Motor neuron (in vitro differentiated cells): ENCODE measurements at places on chromosomes 7 and 10.
A peak's percentile ranks its signal among the peaks of the same experiment; 100 is the strongest.

GRCh38 chr7:2052657-2053048 is 180.1 kb downstream of the MAD1L1 start:
- no peak for ATAC-seq

DNA sequence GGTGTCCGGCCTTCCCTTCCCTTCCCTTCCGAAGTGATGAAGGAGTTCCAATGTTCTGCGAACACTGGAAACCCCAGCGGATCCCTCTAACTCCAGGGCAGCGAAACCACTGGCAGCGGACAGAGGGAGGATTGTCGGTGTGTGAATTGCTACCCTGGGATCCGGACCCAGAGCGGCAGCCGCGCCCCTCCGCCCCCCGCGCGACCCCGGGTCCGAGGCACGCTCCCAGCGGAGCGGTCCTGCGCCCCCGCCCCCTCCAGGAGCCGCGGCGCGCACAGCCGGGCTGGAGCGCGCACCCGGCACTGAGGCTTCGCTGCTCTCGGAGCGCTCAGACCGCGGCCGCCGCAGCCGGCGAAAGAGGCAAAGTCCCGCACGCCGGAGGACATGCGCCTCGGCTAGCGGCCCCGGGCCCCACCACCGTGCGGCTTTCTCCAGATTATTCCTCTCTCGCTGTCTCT is at the start of gene PTPRZ1:
TSS of gene PTPRZ1 (plus strand) at position 331 of the 458 bp plus-strand sequence. CDS start 339 bp downstream, outside the sequence.
- peak; percentile 89 for ATAC-seq

- ATAC-seq = peak; percentile 70
Observed at GRCh38 chr7:20598459-20599309, 16.8 kb upstream of the ABCB5 start.

GRCh38 chr7:70068531-70068930 is 470.3 kb downstream of the AUTS2 start:
- no peak for ATAC-seq
